CD4-positive, alpha-beta T cell treated with Interleukin-15 for 1 hour (primary cell): ENCODE measurements at places on chromosomes 2 and 18.
A peak's percentile ranks its signal among the peaks of the same experiment; 100 is the strongest.

GRCh38 chr2:20523073-20523798, 76.4 kb downstream of the RHOB start:
- no peak for DNase-seq

- DNase-seq, result no peak
These were observed 111.1 kb downstream of the PXDN start for GRCh38 chr2:1633092-1633671.

DNA sequence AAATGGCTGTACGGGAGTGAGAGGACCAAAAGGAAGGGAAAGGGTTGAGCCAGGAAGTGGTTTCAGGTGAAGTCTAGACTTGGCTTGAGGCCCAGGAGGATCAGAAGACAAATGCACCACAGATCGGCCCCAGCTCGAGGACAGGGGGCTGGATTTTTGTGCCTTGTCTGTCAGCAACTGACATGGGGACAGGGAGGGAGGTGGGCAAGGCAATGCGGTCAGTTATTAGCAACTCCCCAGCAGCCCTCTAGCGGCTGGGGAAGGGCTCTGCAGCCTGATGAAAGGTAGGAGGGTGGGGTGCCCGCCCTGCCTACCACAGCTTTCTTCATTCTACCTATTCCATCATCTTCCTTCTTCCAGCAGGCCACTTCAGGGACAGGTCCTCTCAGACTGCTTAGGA, 50.0 kb downstream of the CPO start:
- DNase-seq, result peak; percentile 22

DNA sequence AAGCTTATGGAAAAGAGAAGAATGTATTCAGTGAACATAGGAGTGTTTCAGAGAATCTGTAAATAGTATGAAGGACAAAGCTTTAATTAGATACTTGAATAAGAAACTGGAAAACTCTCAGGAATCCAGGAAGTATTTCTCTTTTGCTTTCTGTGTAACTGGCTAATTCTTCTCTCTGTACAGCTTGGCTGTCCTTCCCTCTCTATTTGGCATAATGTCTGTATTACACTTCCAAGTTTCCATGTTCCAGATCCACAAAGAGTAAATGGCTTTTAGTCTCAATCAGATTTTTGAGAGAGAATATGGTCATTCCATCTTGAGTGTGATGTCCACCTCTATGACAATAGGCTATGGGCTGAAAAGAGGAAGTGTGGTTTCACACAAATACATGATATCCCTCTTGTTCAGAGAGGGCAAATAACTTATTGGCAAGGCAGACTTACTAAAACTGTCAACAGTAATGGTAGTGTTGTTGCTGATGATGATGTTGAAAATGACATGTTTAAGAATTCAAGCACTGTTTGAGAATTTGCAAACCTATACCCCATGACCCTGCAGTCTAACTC, 129.2 kb upstream of the ERBB4 start:
- DNase-seq, result no peak

GRCh38 chr2:201257956-201258665, 2.2 kb upstream of the CASP8 start:
- peak; percentile 96 for DNase-seq

GRCh38 chr18:23871410-23871809, 143.1 kb upstream of the TTC39C start:
- DNase-seq, result peak; percentile 78

DNA sequence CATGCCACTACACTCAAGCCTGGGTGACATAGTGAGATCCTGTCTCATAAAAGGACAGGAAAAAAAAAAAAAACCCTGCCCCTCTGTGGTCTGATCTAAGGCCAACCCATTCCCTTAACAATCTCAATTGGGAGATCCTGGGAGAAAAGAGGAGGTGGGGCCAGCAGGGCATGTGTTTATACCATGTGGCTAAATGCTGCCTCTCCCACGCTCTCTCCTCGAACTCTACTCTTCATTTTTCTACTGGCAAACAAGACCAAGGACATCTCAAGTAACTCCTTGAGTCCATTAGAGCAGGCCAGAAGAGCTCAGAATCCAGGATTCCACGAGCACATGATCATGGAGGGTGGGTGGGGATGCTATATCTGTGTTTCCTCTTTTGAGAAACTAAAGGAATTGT, 16.7 kb upstream of the NEDD4L start:
- DNase-seq, result no peak
